ENCODE measurements at places on chromosomes 2 and 18.
A peak's percentile ranks its signal among the peaks of the same experiment; 100 is the strongest.

DNA sequence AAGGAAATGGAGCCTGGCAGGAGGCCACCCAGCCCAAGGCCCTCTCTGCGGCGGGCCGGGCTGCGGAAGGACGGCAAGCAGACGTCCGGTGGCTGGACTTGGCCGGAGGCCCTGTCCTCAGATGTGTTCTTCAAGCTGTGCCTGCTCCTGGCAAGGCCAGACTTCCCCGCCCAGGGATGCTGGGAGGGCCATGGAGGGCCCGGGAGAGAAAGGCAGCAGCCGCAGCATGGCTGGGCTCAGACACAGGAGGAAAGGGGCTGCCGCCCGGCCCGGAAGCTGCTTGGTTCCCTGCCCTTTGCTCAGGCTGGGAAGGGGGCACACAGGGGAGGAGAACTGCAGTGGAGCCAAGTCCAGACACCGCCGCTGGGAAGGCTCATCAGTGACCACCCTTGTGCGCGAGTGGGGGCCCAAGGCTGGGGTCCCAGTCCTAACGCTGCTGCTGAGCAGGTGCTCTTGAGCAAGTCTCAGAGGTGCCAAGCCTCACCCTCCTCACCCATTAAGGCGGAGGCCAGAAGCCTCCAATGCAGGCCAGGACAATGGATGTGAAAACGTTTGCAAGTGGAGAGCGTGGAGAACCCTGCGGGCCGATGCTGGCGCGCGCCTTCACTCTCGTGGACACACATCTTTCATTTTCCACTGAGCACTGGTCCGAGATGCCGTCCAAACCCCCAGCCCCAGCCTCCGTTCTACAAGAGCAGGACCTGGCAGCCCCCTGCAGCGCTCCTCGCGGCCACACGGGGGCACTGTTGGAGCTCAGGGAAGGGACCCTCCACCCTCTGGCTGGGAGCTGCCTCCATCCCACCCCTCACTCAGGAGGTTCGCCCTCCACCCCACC, 7.9 kb downstream of the CROCC2 start:
- peak; percentile 76 for DNase-seq

GRCh38 chr2:68089961-68090360, 27.2 kb upstream of the C1D start:
- DNase-seq: no peak

DNA sequence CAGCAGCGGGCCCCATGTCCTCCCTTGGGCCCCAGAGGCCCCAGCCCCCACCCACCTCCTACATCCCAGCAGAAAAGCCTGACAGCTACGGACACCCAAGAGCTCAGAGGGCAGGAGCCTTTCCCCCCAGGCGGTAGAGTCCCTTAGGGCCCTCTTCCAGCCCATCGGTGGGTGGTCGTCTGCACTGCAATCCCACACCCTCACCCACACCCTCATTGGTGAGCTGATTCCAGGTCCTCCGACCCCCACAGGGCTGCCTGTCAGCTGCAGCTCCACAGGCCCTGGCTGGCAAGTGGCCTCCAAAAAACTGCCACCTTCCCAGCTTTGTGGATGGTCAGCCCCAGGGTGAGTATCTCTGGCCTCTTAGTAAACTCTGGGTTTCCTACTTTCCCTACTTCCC, 10.5 kb downstream of the TCF23 start:
- no peak for DNase-seq

DNA sequence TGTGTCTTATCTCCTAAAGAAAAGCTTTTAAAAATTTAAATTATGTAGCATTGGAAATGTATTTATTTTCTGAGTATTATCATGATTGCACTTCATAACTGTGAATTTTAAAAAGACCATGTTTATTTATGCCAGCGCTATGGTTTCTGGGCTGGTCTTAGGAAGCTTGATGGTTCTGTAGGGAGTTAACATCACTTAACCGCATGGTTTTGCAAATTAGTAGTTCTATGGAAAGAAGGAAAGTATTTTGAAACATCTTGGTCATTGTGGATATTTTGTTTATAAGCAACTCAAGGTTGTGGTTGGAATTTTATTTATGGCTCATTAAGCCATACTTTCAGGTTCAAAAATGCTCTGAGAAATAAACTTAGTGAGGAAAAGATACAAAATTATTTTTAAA, 549.4 kb downstream of the STK39 start:
- no peak for DNase-seq

GRCh38 chr18:48913201-48913600, 37.6 kb downstream of the SMAD7 start:
- peak; percentile 45 for DNase-seq

DNA sequence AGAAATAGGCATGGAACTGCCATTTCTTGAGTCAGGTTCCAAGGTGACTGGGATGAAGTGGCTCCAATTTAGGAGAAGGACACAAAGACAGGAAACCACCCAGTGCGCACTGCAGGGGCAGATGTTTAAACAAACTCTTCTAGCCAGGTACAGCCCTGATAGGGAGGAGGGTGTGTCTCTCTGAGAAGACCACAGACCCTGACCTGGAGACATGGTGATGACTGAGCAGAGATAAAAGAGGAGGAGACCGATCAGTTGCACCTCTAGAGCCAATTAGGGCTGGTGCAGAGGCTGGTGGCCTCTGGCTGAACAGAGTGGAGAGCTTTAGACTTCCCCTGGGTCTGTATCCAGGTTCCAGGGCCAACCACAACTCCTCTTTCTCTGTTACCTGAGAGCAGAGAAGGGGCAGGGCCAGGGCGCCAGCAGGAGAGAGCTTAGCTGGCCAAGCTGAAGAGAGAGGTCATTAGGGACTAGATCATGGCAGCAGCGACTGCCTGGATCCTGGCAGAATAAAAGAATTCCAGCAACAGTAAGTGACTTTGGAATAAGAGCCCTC, 5.4 kb upstream of the SPOPL start:
- DNase-seq: no peak

GRCh38 chr2:34789169-34789568, 1190.1 kb upstream of the FAM98A start:
- no peak for DNase-seq

- DNase-seq: no peak
Measured at GRCh38 chr2:20689428-20690264, 22.7 kb downstream of the GDF7 start.

GRCh38 chr2:191500884-191501560, 176.9 kb upstream of the NABP1 start:
- no peak for DNase-seq

- DNase-seq: no peak
Measured at GRCh38 chr2:197513915-197514314, 2.0 kb upstream of the MOB4 start.

DNA sequence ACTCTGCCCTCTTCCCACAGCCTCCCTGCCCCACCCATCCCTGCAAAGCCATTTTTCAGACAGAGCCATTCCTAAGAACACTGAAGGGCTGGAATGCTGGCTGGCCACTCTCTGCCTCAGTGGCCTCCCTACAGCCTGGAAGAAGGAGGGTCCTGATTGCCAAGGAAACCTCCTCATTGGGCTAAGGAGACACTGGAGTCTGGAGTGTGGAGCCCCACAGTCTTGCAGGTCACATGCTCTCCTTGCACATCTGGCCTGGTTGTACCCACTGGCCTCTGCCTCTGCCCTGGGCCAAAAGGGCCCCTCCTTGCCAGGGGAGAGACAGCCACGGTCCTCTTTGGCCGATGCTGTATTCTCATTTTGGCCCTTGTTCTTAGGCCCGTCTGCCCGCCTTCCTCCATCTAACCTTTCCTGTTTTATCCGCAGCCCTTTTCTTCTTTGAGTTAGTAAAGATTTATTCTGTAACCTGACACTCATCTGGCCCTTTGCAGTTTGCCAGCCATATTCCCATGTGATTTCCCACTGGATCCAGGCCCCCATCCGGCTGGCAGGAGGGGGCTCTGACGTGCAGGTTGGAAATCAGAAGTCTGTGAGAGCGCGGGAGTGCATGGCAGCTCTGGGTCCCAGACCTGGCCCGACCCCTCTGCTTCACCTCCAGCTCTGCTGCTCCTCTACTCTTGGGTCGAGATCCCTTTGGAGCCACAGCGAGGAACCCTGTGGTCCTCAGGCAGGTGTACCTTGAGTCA, 11.0 kb upstream of the CATIP start:
- no peak for DNase-seq

GRCh38 chr2:175446201-175446600, 264.7 kb upstream of the ATP5MC3 start:
- no peak for DNase-seq

DNA sequence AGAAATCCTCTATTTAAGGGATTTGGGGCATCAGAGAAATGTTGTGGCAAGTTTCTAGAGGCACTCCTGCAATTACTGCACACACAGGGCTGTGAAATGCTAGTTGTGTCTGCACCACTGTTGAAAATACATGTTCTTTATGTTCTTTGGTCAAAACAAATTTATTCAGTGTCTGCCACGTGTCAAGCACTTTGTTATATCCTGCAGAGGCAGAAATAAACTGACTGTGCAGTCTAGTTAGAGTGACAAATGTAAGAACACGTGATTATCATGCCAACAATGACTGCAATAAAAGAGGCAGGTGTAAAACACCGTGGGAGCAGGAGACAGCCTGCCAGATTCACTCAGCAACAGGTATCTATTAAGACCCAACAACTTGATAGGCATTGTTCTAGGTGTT, 423.3 kb downstream of the LRP1B start:
- DNase-seq: no peak

- no peak for DNase-seq
Measured at GRCh38 chr18:45805551-45805950, 19.9 kb upstream of the SIGLEC15 start.

- DNase-seq: no peak
Measured at GRCh38 chr2:15407666-15408065, 153.5 kb downstream of the NBAS start.

- DNase-seq: no peak
Measured at GRCh38 chr2:194100201-194100600, 1556.8 kb upstream of the SLC39A10 start.

DNA sequence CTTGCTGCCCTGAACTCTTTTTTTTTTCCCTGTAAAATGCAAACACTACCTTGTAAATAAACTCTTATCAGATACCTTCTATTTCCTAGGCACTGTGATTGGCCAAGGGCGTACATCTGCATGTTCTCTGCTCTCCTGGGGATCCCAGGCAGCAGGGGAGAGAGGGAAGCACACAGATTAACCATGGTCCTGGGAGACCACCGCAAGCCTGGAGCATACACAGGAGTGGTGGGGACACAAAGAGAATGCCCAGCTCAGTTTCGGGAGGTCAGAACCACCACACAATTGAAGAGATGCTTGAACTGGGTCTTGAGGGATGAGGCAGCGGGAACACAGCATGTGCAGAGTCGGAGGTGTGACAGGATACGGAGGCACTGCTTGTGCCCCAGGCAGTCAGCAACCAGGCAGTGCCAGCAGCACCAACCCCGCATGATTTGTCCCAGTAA, 2.1 kb downstream of the GREB1 start:
- DNase-seq: no peak

DNA sequence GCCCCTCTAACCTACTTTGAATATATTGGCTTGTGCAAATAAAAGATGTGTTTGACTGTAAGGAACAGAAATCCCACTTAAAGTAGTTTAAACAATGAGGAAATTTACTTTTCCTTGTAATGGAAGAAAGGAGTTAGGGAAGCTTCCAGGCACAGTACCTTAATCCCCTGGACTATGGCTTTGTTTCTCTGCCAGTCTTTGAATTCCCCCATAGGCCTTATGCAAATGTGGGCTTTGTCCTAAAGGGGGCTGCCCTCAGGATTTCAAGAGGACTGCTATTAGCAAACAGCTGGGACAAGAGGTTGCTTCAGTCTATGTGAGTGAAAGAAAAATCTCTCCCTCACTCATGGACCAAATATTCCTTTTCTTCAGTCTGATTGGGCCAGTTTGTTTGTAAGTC, 255.1 kb upstream of the THSD7B start:
- no peak for DNase-seq
